ENCODE measurements at places on chromosomes 11 and 22.

GRCh38 chr11:78562398-78562797 lies 12.3 kb downstream of the NARS2 start:
- no peak for DNase-seq

DNA sequence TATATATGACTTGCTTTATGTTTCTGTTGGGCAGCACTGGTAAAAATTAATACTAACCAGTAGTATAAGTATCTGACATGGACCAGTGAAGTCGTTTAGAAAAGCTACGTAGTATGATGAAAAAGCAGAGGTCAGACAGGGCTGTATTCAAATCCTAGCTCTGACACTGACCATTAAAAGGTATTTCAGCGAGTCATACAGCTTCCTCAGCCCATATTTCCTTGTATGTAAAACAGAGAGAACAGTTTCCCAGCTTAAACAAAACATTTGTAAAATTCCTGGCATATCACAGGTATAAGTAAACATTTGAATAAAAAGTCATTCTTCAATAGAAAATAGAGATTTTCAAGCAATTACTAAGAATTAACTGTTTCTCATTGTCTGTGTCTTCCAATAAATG lies 4.2 kb downstream of the NOX4 start:
- no peak for DNase-seq

- no peak for DNase-seq
Measured at GRCh38 chr11:75229466-75229865, 11.1 kb upstream of the TPBGL start.

GRCh38 chr11:72751116-72752087 lies 806 bp downstream of the ARAP1 start:
- DNase-seq = no peak

DNA sequence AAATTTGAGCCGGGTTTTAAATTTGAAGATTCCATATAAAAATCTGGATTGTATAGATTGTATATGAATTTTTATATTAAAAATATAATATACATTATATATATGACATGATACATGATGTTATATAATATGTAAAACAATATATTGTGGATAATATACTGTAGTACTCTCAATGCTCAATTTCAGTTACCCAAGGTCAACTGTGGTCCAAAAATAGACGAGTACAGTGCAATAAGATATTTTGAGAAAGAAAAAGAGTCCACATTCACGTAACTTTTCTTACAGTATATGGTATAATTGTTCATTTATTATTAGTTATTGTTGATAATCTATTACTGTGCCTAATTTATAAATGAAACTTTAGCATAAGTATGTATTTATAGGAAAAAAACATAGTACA lies 94.2 kb upstream of the YWHAH start:
- no peak for DNase-seq

DNA sequence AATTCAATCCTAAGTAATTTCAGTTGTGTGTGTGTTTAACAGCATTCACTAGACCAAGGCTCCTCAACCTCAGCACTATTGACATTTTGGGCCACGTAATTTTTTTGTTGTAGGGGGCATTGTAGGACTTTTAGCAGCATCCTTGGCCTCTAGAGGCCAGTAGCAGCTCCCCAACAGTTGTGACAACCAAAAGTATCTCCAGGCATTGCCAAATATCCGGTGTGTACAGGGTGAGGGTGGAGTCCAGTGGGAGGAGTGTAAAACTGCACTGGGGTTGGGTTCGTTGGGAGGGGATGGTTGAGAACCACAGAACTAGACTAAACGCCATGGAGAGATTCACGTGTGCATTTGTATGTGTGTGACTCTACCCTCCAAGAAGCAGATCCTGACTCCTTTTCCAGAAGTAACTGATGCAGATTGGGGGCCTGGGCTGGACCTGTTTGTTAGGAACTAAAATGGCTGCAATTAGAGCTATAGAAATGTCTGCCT lies 5.9 kb upstream of the PHF21A start:
- no peak for DNase-seq

GRCh38 chr11:11978792-11979487 lies 29.5 kb downstream of the DKK3 start:
- DNase-seq = no peak

DNA sequence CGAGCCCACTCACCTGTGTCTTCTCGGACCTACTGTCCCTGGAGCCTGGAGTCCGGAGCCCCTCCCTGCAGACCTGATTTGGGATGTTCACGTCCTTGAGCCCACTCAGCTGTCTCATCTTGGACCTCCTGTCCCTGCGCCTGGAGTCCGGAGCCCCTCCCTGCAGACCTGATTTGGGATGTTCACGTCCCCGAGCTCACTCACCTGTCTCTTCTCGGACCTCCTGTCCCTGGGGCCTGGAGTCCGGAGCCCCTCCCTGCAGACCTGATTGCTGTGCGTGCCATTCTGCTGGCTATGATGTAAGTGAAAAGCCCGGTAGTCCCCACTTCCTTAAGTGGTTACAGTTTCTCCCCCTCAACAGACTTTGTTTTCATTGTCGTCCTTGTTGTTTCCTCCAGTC lies 867.1 kb downstream of the BRD1 start:
- no peak for DNase-seq
